ENCODE measurements at places on chromosomes 2 and 18.

DNA sequence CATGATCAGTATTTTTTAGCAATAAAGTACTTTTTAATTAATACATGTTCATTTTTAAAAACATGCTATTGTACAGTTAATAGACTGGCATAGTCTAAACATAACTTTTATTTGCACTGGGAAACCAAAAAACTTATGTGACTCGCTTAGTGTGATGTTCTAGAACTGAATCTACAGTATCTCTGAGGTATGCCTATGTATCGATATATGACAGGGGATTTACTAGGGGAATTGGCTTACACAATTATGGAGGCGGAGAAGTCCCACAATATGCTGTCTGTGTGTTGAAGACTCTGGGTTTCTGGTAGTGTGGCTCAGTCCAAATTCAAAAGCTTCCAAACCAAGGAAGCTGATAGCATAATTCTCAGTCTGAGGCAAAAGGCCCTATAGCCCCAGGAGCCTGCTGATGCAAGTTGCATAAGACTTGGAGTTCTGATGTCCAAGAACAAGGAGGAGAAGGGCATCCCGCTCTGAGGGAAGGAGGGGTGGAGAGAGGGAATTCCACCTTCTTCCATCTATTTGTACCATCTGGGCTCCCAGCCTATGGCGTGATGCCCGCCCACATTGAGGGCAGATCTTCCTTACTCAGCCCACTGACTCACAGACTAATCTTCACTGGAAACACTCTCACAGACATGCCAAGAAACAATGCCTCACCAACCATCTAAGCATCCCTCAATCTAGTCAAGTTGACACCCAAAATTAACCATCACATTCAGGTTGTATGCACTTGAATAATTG, 27.5 kb downstream of the ZNF638 start:
- no peak for DNase-seq

- no peak for DNase-seq
These were observed 72.6 kb downstream of the SLC66A2 start for GRCh38 chr18:79878741-79879378.

DNA sequence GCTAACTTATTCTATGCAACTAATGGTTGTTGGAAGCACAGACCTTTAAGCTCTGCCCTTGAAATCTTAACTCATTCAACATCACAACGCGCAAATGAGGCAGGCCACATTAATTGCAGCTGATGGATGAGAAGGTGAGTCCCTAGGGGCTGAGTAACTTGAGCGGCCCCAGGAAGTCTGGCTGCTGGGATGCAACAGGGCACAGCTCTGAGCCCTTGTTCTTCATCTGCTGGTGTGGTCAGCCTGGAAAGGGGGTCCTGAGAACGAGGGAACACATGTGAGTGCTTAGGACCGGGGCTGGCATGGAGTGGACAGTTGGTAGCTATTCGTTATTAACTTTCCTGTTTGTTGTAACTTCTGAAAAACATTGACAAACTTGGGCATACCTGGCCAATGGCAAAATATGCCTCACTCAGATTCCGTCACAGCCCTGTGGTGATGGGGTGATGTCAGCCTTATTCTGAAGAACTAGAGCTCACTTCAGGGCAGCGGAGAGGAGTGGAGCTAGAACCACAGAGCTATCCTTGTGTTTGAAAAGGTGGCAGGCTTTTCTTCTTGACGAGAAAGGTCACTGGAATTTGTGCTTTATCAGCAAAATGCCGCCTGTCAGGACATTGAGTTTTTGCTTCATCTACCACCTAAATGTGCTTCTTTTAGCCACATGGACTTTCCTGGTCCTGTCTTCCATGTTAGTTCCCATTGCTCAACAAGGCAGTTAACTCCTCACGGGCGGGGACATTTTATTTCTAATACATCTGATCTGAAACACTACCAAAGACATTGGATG, 145.9 kb upstream of the FHL2 start:
- no peak for DNase-seq

DNA sequence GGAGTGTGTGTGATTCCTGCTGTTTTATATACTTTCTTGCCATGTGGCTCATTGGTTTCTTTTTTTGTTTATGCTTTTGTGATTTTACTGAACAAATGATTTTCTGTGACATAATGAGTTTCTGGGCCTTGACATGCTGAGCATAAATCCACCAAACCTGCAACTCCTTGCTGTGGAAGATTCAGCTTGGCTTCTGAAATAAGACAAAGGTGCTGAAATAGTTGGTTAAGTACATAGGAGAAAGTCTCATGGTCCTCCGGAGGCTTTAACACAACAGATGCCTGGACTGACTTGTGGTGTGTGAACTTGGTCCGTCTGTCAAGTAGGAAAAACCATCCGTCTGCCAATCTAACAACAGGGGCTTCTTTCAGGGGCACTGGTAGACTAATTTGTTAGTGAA, 315.3 kb upstream of the CXCR4 start:
- DNase-seq: no peak

DNA sequence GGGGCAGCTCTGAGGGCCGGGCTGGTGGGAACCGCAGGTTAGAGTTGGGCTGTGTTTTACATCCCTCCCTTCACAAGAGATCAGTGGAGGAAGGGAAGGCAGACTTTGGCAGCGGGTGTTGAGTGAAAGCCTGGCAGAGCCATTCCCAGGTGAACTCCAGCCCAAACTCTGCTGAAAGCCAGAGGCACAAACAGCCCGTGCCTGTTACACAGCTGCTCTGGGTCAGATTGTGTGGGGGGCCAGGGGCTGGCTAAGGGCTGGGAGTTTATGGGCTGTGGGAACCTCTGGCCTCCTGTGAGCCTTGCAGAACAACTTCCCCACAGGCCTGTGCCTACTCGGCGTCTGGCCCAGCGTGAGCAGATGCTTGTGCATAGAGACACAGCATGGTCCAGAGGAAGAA, 286.8 kb downstream of the CLIP4 start:
- no peak for DNase-seq
